ENCODE measurements at places on chromosomes 4 and X.

- DNase-seq: no peak
Measured at GRCh38 chr4:147862043-147862692, 130.3 kb downstream of the ARHGAP10 start.

DNA sequence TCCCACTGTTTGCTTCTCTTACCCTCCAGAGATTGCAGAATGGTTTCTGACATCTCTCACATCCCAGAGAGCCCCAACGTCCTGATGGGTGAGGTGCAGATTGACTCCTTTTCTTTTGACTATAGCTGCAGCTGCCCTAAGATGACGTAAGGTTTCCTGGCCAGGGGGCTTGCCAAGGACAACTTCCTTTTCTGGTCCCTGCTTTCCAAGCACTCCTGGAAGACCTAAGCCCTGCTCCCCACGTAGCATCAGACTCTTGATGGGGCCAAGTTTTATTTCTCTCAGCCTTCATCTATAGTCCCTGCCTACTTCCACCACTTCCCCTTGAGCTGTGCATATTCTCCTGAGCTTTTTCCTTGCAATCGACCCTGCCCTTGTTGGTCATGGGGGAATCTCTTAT is 497.7 kb downstream of the IDS start:
- no peak for DNase-seq

GRCh38 chr4:33837043-33837838 is 2407.1 kb downstream of the ARAP2 start:
- peak; percentile 91 for DNase-seq

DNA sequence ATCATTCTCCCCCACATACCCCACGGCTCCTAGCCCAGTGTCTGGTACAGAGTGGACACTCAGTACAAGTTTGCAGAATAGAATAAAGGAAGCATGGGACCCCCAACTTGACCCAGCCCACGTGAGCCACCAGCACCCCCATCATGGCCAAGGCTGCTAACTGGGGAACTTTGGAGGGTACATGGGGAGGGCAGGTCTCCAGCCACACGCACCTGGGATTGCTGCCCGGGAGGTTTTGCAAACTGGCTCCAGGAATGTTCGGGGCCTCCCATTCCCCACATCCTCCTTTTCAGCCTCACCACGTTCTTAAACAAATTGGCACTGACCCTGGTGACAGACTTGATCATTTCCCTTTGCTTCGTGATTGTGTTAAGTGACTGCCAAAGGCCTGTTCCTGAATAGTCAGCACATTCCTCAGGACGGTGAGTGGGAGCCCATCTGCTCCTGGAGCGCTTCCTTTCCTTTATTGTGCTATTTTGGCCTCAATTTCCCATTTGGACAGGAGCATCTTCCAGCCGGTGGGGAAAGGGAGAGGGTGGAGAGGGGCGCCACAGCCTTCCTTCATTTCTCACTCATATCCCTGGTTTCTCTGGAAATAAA is 18.7 kb upstream of the XPNPEP2 start:
- DNase-seq: peak; percentile 27

DNA sequence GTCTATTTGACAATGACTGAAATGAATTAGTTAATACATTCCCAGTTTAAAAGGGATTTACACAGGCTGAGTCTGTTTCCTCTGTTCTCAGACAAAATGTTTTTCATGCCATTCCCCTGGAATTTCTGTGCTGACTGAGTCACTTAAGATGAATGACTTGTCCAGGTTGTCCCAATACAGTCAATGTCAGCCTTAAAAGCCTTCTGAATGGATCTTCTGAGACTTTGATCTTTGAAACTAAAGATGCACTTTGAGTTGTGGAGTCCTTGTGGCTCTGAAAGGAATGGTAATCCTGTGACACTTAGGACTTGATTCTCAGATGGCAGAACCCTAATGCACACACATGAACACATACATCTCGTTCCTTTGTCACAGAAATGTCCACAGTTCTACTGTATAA is 622.2 kb upstream of the GRID2 start:
- no peak for DNase-seq

All from fibroblast of lung (primary cell).